ENCODE measurements at places on chromosomes 2 and 18. TPM values are rescaled to one million over a fixed set of nuclear protein-coding genes. Genes with fewer than 3 reads are reported as not detected.

- DNase-seq = no peak
These were observed 325.6 kb upstream of the VRK2 start for GRCh38 chr2:57720728-57721627.

Gene EVX2
- total RNA-seq = not detected

DNA sequence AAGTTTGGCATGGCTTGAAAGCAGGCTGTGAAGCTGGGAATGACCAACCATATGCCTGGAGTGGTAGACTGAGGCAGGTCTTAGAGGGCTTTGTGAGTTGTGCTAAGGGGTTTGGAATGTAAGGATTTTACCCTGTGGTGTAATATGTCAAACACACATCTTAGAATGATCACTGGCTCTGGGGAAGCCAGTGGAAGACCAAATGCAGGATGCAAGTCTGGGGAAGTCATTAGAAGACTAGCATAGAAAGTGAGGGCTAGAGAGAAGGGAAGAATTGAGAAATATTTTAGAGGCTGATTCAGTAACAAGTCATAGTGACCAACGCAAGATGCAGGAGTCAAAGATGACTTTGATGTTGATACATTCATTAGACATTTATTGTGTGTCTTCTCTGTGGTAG is 3.5 kb upstream of the FHOD3 start:
- DNase-seq = no peak

Gene VWC2L
- not detected for total RNA-seq

DNA sequence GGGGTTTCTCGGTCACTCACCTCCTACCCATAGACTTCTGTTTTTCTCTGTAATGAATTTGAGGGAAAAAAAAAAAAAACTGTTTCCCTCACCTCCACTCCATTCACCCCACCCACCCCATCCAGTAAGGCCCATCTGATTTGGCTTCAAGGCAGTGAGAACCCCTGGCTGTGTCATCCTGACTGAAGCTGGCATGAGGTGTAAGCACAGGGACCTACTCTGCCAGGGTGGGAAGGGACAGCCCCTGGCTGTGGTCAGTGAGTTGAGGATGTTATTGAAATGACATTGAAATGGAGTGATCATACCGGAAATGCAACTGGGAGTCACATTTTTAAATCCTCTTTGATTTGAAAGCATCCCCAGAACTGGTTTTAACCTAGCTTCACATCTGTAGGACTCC is 19.1 kb upstream of the BCL2L11 start:
- no peak for DNase-seq

Gene VIL1
- total RNA-seq = 1.8 TPM

DNA sequence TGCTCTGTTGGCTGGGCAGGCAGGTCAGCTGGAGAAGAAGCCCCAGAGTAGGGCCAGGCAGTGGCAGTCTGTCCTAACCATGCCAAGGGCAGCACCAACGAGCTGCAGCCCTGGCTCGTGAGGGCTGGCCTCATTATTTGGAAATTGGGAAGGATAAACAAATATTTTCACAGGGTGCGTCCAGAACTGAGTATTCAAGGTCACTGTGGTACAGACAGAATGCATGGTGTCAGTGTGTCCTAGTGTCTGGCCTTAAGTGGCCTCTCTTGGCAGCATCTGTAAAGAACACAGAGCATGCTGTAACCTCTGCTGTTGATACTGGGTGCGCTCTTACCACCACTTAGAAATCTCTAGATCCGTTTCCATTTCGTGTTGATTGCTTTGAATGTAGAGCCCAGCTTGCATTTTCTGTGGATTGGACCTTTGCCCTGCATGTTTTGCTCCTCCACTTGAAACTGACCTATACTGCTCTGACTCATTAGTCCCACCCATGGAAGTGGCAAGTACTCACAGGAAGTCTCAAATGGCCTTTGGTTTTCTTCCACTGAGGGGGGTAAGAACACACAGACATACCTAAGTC is 88.2 kb downstream of the GREB1L start:
- DNase-seq = peak; percentile 66

DNA sequence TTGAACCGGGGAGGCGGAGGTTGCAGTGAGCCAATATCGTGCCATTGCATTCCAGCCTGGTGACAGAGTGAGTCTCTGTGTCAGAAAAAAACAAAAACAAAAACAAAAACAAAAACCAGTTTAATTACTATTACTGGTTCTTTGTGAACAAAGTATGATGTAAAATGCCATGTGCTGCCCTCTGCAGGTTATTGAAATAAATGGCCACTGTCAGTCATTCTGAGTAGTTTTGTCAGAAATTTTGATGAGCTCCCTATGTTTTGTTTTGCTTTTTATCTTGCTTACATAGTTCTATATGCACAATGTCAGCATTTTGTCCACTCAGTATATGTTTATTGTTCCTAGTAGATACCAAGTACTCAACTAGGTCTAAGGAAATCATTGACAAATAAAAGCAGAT is 423.6 kb upstream of the CHST9 start:
- DNase-seq = no peak

Gene DLX2
- not detected for total RNA-seq

GRCh38 chr2:113716291-113716690 is 40.2 kb downstream of the SLC35F5 start:
- no peak for DNase-seq

DNA sequence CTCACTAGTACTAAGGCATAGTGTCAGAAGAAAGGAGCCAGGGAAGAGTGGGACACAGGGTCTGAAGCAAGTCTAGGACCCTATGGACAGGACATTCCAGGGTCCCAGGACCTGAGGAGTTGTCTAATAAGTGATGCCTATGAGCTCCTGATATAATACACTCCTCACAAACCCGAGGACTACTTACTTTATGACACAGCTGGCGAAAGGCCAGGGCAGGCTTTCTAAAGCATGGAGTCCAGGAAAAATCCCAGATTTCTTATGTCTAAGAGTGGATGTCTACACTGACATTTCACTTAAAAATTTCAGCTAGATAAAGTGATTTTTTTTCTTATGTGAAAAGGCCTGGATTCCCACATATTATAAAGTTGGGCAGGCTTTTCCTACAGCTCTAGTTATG is 502.2 kb upstream of the SETBP1 start:
- no peak for DNase-seq

GRCh38 chr2:181566334-181567032 is 90.4 kb downstream of the CERKL start:
- no peak for DNase-seq
